ENCODE measurements at places on chromosomes 2 and 18. TPM values are rescaled to one million over a fixed set of nuclear protein-coding genes. Genes with fewer than 3 reads are reported as not detected.

DNA sequence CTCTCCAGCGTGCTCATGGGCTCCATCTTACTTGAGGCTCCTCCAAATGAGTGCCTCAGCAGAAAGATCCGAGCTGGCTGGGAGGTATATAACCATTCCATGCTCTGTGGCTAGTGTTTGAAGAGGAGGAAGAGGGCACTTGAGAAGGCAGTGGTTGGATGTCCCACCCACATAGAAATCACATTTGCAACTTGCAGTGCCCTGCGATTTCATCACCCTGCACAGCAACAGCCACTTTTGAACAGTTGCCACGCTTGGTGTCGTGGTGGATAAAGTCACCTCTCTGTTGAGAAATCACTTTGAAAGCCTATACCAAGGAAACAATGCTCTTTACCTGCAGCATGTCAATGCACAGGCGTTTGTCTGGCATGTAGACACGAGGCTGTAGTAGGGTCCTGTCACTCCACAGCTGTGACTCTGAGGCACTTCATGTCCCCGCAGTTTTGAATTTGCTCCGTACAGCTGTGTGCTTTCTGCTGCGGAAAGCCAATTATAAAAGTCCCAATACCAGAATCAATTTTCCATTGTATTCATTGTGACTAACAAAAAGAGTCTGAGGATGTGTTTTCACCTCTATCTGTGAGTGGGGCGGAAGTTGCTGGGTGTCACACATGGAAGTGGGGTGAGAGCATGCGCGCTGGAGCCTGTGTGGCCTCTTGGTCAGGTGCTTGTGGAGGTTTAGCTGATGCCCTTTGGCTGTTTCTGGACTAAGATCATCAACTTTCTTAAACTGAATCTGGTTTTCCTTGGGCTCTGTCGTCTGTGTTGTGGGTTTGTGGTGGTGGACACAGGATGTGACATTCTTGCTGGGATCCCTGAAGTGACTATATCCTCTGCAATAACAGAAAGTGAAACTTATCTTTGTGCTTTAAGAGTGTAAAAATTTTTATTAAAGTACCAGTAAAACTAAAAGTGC is 2.8 kb downstream of the CNDP2 start:
- DNase-seq = no peak
- H3K36me3 ChIP-seq = no peaks in the 10 kb centered on the region
- no peak overlapping the region for H3K4me3 ChIP-seq
- peaks cover 11% of the 10 kb centered on the region for H3K4me1 ChIP-seq

GRCh38 chr2:197993830-197994229 is 189.4 kb downstream of the PLCL1 start:
- no peaks in the 10 kb centered on the region for H3K4me1 ChIP-seq
- H3K27me3 ChIP-seq = peaks cover 3% of the 10 kb centered on the region
- DNase-seq = no peak

GRCh38 chr18:56511996-56512395 is 126.4 kb downstream of the TXNL1 start:
- no peak overlapping the region for H3K27ac ChIP-seq
- no peaks in the 10 kb centered on the region for H3K36me3 ChIP-seq
- no peak overlapping the region for H3K4me3 ChIP-seq

- H3K27me3 ChIP-seq = no peaks in the 10 kb centered on the region
- DNase-seq = no peak
- no peak overlapping the region for H3K4me3 ChIP-seq
Observed at GRCh38 chr2:40499437-40499836, 47.5 kb upstream of the SLC8A1 start.

GRCh38 chr18:77608807-77609206 is 359.2 kb downstream of the GALR1 start:
- no peak overlapping the region for H3K27ac ChIP-seq
- H3K4me1 ChIP-seq = no peaks in the 10 kb centered on the region
- DNase-seq = no peak

ATL2 gene
- total RNA-seq = 39.0 TPM

DNA sequence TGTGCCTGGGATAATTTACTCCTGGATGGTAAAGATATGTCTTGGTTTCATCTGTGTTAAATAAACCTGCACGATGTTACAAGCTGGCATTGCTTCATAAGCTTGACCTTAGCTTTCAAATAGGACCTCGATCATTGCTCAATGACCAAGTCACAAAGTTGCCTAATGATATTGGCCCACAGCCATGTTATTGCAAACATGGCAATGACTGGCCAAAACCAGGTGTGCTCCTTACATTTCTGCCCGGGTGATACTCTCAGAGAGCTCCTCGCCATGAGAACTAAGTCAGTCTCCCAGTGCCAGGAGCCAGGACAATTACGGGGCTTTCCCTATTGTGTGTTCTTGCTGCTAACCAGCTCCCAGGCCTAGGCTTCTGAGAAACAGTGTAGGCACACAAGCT is 72.5 kb upstream of the CYP1B1 start:
- H3K27me3 ChIP-seq = no peaks in the 10 kb centered on the region
- H3K36me3 ChIP-seq = no peaks in the 10 kb centered on the region
- H3K27ac ChIP-seq = no peak overlapping the region
- H3K4me3 ChIP-seq = no peak overlapping the region
- no peak for DNase-seq
- H3K4me1 ChIP-seq = no peaks in the 10 kb centered on the region

STON1 gene
- total RNA-seq = 4.2 TPM
